ENCODE measurements at places on chromosomes 16 and 17.

DNA sequence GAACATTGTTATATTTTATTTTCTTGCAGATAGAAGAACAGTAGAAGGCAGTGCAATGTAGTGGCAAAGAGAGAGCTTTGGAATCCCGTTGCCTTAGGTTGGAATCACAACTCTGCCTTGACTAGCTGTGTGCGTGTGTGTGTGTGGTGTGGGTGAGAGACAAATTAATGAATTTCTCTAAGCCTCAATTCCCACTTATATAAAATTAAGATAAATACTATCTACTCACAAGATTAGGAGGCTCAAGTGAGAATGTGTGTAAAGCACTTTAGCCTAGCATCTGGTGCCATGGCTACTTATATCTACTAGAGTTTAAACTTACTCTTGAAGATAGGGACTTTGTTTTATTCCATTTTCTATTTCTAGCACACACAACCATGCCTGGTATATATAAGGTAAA lies 12.8 kb downstream of the CPD start:
- no peak for DNase-seq

- no peak for DNase-seq
Observed at GRCh38 chr17:61159221-61159814, 240.3 kb upstream of the TBX2 start.

DNA sequence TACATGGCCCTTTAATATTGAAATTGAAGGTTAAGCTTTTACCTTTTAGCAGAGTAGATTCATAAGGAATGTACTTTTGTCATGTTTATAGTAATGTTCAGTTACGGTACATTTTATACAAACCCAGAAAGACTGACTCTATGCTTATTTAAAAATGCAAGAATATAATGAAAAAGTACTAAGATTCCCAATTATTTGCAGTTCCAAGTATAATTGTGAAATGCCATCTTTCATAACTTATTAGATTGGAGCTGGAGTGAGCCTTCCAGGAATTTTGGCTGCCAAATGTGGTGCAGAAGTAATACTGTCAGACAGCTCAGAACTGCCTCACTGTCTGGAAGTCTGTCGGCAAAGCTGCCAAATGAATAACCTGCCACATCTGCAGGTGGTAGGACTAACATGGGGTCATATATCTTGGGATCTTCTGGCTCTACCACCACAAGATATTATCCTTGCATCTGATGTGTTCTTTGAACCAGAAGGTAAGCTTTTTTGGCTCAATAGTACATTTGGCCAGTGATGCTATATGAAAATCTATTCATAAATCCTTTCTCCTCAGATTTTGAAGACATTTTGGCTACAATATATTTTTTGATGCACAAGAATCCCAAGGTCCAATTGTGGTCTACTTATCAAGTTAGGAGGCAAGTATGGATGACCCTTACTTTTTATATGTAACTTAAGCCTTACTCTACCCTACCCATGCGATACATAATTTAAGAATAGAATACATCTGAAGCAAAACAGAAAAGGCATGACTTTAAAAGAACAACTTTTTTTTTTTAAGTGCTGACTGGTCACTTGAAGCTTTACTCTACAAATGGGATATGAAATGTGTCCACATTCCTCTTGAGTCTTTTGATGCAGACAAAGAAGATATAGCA lies 4.2 kb downstream of the SRSF2 start:
- no peak for DNase-seq

DNA sequence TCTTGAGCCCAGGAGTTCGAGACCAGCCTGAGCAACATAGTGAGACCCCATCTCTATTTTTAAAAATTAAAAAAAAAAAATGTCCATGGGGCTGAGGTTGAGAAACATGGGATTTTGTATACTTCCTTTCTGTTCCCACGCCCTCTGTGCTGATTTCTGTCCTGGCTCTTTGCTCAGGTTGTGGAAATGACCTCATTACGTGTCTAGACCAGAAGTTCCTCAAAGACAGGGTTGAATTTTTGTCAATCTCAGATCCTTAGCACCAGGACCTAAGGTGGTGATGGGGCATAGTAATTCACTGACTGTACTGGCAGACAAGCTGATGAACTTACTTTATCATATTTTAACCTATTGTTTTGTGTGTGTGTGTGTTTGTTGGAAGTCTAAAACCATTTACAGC lies 11.2 kb upstream of the HNF1B start:
- DNase-seq = no peak

GRCh38 chr17:34178092-34178491 lies 77.0 kb upstream of the CCL2 start:
- no peak for DNase-seq

DNA sequence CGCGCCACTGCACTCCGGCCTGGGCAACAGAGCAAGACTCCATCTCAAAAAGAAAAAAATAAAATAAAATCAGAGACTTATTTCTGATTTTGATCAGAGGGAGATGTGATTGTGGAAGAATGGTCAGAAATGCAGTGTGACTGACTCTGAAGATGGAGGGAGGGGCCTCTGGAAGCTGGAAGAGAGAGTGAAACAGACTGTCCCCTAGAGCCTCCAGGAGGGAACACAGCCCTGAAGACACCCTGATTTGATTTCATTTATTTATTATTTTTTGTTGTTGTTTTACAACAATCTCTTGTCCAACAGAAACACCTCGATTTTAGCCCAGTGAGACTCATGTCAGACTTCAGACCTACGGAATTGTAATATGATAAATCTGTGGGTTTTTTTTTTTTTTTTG lies 26.1 kb downstream of the BCL7C start:
- DNase-seq = no peak

DNA sequence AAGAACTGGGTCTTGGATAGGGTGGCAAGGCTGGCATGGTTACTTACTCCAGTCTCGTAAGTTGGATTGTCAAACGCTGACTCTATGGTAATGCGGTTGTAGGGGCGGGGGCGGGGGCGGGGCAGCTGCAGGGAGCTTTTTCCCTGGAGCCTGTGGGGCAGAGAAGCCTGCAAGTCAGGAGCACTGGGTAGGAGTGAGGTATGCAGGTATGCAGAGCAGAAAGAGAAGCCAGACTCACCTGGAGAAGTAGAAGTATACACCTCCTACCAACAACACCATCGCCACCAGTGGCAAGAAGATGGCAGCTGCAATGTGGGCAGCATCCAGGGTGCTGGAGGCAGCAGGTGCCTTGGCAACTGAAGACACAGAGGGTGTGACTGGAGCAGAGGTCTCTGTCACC lies 4.8 kb upstream of the PHF12 start:
- DNase-seq = no peak

DNA sequence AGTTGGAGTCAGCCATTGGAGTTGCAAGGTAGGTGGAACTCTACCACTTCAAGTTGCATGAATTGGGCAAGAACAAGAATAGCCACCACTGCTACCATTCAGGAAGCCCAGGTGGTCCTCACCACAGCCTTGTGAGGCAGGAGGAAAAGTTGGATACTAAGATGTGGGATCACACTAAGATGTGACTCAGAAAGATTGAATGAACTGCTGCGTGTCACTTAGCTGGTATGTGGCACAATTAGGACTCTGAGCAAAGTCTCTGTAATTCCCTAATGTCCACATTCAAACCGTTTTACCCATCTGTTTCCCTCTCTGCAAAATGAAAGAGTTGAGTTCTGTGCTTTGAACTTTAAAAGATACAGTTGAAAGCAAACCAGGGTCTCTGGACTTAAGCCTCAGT lies 44.7 kb upstream of the HS3ST3A1 start:
- DNase-seq = no peak

DNA sequence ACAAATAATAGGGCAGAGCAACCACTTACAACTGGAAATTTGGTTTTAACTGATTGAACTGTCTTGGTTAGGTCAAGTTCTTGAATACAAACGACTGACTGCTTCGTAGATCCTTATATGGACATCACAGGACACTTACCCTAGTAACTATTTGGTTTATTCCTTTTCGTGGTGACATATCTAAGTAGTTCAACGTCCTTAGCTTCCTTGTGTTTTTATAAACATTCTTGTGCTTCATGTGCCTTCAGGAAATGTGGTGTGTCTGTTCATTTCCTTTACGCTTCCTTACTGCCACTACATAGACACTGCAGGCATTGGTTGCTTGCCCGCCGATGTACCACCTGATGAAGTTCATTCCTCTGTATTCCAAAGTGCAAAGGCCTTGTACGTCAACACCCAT lies 59.3 kb downstream of the USP10 start:
- DNase-seq = no peak

DNA sequence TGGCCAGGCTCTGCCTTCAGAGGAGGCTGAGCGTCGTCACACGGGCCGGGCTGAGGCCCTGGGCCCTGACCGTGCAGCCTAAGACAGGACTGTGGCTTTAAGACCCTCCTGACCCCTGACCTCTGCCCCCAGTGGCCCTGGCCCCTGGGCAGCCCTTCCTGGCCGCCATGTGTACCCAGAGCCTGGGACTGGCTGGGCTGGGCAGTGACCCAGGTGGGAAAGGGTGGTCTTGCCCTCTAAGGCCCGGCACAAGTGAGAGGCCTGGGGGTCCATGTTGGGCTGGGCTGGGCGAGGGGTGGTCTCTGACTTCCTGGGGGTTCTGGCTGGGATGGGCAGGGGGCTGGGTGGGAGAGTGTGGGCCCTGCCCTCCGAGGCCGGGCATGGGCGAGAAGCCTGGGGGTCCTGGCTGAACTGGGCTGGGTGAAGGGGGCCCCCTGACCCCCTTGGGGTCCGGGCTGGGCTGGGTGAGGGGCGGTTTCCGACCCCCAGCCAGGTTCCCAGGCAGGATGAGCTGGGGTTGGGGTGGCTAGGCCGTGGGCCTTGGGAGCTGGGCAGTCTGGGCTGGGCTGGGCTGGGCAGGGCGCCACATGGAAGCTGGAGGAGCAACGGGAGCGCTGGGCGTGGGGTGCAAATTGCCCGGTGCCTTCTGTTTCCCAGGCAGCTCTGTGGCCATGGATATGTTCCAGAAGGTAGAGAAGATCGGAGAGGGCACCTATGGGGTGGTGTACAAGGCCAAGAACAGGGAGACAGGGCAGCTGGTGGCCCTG lies at the start of gene CDK3:
Gene CDK3, plus strand, starts transcription at position 101 of the 767 bp plus-strand sequence. Its CDS starts 571 bp downstream, at position 672.
- DNase-seq = no peak

- no peak for DNase-seq
Observed at GRCh38 chr17:70699408-70699807, 530.1 kb downstream of the KCNJ2 start.

DNA sequence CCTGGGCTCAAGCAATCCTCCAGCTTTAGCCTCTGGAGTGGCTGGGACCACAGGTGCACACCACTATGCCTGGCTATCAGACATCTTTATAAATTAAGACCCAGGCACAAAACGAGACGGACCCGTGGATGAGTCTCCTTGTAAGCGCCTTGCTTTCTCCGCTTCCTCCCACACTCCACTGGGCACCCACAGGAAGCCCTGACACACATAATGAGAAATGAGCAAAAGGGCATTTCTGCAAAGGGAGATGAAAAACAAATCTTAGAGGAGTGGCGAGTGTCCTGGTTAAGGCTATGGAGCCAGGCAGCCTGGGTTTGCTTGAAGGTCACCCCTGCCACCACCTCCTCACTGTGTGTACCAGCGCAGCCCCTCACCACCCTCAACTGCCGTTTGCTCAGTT lies 56.3 kb downstream of the XYLT1 start:
- peak; percentile 6 for DNase-seq

DNA sequence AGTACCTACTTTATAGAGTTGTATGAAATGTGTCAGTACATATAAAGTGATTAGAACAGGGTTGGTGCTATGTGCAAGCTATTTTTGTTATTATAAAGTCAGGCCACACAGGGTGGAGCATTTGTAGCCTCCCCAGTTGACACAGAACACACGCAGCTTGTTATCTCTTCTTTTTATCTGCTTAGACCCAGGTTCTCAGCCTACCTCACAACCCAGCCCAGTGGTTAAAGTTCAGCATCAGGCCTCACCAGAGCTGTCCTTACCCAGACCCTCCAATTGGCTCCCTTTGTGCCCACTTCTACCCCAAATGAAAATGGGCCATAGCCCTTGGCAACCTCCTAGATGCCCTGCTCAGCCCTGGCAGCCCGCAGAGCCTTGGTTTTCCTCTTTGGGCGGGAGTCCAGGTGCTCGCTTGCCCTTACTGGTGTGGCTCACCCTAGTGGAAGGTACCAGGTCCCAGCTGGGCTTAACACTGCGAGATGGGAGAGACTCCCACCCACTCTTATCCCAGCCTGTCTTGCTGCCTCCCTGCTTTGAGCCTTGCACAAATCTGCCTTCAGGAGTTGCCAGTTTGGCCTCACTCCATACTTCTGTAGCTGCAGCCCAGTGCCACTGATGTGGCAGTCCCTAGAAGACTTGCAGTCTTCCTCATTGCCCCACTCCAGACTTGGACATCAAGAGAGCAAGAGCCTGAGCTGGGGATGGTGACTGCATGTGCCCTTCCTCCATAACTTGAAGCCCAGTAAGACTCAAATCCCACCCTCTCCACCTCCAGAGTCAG lies 1.1 kb upstream of the PIGS start:
- no peak for DNase-seq

GRCh38 chr16:69057400-69058378 lies 47.8 kb upstream of the HAS3 start:
- no peak for DNase-seq

GRCh38 chr17:14777291-14777690 lies 476.4 kb downstream of the HS3ST3B1 start:
- DNase-seq = no peak

GRCh38 chr17:18117533-18117932 lies 9.0 kb downstream of the MYO15A start:
- no peak for DNase-seq

- no peak for DNase-seq
Observed at GRCh38 chr17:76166168-76166567, 25.1 kb upstream of the FOXJ1 start.

DNA sequence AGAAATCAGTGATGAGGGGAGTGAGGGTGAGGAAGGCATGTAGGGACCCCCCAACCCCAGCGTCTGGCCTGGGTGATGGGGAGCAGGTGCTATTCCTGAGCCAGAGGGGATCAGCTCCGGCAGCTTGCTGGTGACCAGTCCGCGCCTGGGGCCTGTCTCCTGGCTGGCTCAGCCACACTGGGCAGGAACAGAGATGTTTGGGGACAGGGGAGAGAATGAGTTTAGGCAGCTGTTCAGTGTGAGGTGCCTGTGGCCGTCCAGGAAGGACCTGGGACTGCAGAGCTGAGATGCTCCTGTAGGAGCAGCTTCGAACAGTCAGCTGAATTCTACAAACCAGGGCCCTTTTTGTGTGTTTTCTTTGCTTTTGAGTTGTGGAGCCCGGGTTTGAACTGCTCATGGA lies 23.2 kb upstream of the SPNS2 start:
- DNase-seq = no peak

DNA sequence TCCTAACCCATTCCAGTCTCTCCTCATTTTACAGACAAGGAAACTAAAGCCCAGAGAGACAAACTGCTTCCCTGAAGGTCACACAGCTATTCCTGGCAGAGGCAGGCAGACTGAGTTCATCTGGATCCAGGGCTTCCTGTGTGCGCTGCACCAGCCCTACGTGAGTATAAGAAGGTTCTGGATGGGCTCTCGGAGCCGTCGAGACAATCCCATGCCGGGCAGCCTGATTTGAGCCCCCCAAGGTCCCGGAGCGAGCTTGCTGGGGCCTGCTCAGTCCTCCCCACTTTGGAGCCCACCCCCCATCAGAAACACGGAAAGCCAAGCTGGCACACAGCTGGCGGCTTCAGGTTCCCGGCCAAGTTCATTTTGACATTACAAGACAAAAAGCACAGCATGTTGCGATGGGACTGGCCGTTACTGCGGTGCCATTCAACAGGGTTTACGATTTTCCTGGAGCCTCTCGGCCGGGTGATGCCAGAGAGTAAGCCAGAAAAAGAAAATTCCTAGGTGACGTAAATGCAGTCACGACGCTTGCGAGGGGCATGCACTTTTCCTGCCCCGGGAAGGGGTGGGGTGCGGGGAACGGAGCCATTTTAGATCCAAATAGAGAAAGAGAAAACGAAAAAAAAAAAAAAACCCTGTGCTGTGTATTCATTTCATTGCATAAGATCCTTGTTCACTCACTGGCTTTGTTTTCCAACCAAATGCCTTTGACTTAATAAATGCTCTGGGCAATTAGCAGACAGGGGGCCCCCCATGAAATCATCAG lies 167.1 kb upstream of the FOXF1 start:
- DNase-seq = no peak
